ENCODE measurements at places on chromosomes 12 and 14.

DNA sequence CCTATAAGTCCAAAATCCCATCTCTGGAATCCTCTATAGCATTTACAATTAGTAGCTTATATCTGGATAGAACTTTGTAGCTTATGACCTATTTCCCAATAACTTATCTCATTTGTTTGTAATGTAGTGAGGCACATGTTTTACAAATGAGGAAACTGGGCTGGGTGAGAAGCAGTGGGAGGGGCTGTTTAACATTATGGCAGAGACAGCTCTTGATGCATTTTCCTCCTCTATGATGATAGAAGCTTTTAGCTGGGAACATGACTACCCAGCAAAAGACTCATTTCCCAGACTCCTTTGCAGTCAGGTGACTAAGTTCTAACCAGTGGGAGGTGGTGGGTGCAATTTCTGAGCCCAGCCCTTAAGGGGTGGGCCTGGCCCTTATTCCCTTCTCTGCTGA is 179.7 kb downstream of the TTC8 start:
- no peak for DNase-seq

GRCh38 chr14:28831126-28831525 is 64.5 kb downstream of the FOXG1 start:
- no peak for DNase-seq

DNA sequence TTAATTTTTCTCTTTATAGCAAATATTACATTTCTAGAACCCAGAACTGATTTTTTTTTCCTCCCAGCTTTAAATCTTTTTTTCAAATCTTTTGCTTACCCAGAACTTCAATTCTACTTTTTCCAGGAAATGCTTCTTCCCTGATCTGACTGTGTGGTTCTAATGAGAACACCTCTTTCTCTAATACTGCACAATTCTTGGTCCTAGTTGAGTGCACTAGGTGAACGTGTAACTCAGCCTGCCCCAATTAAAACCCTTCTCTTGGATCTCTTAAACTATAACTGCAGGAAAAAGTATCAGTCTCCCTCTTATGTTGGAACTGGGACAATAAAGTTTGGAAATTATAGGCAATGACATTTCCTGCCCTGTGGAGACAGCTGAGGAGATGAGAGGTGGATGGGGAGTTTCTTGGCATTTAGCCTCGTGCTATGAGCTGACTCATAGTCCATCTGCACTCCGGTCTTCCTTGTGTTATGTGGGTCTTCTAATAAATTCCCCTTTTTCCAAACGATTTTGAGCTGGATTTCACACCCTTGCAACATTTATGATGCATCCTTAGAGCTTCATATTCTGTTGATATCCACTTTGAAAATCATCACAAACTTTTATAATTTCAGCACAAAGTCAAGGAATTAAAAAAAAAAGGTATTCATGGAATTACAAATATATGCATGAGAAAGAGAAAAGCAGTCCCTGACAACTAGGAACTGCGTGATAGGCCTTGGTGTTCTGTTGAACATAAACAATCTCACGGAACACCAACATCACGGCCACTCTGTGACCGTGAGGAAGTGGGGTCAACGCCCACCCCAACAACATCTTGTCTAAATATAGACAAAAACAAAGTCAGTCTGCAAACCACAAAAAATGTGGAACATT is 52.4 kb downstream of the BRMS1L start:
- peak; percentile 10 for DNase-seq

DNA sequence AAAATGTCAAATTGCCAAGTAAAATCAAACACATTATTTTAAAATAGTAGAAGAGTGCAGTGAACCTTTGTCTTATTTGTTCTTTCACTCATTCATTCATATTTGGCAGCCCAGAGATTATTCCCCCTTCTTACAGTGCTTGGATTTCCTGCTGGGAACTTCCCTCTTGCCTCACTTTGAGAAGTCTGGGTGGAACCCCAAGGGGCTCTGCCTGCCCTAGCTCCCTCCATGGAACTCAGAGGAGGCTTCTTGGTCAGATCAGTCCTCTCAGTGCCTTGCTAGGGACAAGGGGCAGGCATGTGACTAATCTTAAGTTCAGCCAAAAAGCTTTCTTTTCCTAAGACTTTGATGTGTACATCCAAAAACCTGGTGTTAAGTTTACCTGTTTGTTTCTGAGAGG is 84.7 kb upstream of the OVCH1 start:
- DNase-seq: no peak

GRCh38 chr14:47490766-47491165 is 184.6 kb downstream of the MDGA2 start:
- DNase-seq: no peak

DNA sequence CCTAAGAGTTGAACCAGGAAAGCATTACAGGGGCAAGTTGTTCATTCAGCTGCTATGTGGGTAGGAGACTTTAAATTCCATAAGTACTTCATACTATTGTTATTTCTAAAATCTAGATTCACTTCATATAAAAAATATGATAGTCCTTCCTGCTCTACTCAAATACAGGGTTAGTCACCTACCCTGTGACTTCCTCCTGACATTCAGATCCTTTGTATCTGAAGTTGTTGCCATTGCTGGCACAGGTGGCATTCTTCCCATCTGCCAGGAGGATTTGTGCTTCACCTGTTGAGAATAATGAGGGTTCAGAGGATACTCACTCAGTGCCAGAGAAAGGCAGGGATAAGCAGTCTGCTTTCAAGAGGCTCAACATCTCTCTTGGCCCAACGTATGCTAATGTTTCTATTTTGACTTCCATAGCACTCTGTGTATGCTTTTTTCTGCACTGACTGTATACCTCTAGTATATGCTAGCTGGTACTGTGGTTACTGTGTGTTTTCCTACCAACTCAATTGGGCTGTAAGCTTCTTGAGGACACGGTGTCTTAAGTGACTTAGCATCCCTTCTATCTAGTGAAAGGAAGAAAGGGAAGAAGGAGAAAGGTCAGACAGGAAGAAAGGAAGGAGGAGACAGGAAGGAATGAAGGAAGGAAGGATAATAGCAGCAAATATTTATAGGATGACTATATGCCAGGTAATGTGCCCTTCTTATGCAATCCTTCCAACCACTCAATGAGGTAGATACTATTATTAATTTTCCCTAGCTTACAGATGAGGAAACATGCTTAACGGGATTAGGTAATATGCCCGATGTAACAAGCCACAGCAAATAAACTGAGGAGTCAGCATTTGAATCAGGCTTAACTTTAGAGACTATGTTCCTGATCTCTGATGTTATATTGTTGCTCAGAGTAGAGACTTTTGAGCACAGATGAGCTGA is 38.5 kb upstream of the FGF6 start:
- DNase-seq: no peak

GRCh38 chr12:23559268-23559753 is 390.2 kb downstream of the SOX5 start:
- no peak for DNase-seq

- DNase-seq: no peak
Measured at GRCh38 chr12:96441816-96442215, 41.6 kb upstream of the CDK17 start.

- DNase-seq: peak; percentile 33
Measured at GRCh38 chr14:30283822-30284446, 275.0 kb upstream of the G2E3 start.

DNA sequence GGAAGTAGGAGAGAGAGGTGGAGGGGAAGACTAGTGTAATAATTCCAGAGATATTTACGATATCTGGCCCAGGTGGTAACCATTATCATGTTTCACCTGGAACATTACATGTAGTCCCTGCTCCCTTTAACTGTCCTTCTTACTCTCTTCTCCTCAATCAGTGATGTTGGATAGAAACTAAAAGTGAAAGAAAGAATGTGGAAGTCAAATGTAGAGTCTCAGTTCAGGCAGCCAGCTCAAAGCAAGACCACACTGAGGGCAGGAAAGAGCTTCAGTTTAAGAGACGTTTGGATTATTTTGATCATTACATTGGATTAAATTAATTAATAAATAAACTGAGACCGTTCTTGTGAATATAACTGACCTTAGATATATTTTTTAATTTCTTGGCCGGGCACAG is 594.4 kb downstream of the FLRT2 start:
- DNase-seq: no peak

GRCh38 chr14:103094406-103095209 is at the start of gene EXOC3L4:
Gene EXOC3L4 (plus strand): TSS chr14:103094725. CDS start chr14:103100220, 5,495 bp downstream.
- DNase-seq: no peak

DNA sequence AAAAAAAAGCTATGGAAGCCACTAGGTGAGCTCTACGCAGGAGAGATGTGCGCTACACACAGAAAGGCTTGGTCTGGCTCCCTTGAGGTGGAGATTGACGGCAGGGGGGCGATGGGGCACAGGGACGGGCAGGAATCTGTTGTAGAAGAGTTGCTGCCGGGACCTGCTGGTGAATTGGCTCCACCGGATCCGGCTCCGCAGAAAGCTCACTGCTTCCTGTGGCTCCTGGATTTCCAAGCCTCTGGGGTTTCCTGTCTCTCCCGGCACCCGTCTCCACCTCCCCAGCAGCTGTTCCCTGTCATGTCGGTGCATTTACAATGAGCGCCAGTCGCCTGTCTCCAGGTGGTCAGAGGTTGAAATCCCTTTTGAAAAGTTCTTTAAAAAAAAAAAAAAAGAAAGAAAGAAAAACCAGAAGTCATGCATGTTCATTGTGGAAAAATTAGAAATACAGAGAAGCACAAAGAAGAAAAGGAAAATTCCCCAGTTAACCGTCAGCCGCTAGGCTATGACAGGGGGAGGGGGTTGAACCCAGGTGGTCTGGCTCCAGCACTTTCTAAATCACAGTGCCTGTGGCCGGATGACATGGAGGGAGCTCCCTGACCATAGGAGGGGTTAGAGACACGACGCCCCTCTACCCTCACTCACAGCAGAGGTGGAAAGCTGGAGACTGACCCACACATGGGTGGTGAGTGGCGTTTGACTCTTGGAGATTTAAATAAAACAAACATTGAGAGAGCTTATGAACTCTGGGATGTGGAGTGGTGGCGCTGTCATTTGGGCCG is 20.8 kb downstream of the FAM222A start:
- no peak for DNase-seq

DNA sequence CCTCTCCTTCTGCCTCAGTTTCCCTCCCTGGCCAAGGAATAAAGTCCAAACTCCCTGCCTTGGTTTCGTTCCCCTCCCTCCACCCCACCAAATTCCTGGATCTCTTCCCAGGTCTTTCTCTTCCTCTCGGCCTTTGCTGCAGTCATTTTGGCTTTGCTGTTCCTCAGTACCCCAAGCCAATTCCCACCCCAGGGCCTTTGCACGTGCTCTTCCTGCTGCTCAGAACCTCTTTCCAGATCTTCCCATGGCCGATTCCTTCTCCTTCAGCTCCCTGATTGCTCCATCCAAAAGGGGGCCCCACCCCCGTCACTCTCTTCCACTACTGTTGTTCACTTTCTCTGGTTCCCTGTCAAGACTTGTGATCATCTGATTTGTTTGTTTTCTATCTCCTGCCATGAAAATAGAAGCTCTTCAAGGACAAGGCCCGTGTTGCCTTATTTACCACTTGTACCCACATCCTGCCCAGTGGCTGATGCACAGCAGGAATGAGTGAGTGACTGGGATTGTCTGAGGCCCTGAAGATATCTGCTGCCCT is 3.1 kb downstream of the HNF1A start:
- DNase-seq: no peak

DNA sequence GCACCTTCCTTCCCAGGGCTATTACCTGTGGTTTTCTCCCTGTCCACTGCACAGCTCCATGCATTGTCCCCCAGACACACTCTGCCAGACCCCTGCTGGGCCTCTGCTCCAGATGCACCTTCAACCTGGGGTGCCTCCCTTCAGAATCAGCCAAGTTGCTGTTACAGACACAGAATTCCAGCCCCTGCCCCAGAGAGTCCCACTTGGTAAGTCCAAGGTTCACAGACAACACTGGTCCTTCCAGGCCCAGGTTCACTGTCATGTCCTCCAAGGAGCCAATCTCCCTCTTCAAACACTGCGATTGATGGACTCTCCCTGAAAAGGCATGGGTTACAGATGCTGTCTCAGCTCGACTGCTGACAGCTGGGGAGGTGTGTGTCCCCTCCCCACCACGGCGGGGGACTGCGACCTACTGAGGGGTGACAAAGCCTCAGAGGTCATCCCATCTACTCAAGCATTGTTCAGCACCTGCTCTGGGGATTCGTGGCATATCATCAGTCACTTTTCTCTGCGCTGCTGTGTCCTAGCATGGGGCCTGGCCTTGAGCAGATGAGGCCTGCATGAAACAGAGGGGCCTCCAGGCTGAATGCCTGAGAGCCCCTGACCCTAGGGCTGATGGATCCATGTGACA is 24.3 kb downstream of the CALM1 start:
- no peak for DNase-seq

GRCh38 chr12:114749065-114749464 is 65.1 kb upstream of the TBX3 start:
- no peak for DNase-seq

DNA sequence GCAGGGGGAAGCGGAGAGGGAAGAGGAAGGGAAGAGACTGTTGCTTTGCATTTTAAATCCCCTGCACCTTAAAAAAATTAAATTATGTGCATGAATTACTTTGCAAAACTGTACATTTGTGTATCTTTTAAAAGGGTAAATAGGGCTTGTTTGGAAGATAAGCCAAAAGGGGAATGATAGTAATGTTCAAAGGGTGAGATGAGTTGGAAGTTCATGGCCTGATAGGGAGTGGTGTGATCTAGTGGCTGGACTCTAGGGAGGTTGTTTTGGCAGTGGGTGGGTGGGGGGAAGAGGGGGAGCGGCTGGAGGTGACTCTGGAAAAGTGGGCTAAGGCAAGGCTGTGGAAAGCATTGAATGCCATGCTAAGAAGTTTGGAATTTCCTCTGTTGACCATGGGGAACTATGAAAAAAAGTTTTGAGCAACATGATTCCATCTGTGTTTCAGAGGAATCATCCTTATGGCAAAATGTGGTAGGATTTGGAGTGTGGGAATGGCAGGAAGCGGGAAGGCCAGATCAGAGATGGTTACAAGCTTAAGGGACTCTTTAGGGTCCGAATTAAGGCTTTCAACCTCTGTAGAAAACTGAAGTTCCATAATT is 25.5 kb upstream of the EMP1 start:
- no peak for DNase-seq

DNA sequence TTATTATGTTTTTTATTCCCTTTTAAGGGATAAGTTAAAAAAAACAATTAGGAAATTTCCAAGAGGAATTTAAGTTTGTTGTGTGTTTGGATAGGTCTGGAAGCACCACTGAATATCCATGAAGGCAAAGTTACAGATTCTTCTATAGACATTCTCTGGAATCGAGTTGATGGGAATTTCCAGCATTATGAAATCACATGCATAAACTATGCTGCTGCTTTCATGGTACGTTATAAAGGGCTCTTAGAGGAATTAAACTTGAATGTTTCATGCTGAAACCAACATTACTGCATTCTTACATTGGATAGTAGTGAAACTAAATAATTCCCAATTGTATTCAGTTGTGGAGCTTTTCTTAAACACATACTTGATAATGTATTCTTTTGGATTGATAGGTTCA is 21.5 kb upstream of the PTPRQ start:
- DNase-seq: no peak

DNA sequence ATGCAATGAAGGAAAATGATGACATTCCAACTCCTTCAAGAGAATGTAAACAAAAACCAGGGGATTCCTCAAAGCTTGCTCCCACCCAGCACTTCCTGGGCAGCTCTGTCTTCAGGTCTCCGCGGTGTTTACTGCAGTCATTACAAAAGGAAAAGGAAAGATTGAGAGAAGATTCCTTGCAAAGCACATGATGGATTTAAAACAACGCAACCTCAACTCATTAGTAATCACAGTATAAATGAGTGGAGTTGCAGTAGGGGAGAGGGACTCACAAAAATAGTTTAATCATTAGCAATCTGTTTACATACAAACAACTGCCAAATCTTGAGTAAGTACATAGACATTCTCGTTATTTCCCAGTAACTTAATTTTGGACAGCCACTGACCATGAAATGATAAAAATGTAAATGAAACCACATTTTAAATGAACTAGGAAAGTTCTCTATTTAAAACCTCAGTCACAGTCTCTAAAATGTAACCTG is 49.7 kb upstream of the OVCH1 start:
- no peak for DNase-seq

All from SHP77 (cell line).